Activated T-helper 1 cell treated with Interleukin-2 at 50 U/mL for 16 hours (primary cell): ENCODE measurements at places on chromosomes 1 and 21.

- no peak for DNase-seq
These were observed 58.9 kb downstream of the DDAH1 start for GRCh38 chr1:85406081-85406480.

DNA sequence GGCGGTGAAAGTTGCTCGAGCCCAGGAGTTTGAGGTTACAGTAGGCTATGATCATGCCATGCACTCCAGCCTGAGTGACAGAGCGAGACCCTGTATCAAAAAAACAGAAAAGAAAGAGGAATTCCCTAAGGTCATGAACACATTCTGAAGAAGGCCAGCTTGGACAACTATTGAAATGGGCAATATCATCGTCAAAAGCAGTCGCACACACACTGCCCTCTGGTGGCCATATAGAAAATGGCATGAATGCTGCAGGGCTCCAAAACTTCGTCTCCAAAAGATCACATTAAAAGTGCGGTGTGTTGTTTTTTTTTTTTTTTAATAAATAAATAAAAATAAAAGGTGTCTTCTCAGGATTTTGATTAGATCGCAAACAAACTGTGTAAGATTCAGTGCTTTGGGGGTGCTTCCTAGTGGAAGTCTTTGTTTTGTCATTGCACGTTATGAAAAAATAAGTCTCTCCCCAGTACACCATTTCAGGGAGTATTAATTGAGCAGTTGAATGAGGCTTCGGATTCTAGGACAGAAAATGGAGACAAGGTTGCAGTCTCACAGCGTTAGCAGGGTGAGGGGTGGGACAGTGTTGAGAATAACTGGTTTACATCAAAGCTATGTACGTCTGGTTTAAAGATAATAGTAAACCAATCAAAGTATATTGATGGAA, 87.5 kb upstream of the FMN2 start:
- no peak for DNase-seq

DNA sequence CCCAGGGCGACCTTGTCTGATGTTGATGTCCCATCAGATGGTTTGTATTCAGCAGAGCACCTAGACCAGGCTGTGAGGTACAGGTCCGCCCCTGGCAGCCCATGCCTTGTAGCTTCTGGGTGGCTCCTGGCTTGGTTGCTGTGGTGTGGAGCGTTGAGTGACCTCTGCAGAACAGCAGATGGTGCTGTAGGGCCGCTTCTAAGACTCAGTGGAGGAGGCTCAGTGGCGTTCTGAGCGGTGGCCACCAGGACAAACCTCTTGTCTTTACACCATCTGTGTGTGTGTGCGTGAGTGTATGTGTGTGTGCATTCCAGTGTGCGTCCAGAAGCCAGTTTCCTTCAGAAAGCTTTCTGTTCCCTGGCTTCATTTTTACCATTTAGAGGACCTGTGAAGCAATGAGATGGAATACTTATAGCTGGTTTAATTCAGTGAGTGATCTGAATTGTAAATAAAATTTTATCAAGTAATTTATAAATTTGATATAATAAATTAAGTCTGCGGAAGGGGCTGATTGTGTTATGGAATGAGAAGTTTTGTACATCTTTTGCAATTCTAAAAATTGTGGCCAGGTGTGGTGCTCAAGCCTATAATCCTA, 66.1 kb downstream of the ADARB1 start:
- peak; percentile 9 for DNase-seq

DNA sequence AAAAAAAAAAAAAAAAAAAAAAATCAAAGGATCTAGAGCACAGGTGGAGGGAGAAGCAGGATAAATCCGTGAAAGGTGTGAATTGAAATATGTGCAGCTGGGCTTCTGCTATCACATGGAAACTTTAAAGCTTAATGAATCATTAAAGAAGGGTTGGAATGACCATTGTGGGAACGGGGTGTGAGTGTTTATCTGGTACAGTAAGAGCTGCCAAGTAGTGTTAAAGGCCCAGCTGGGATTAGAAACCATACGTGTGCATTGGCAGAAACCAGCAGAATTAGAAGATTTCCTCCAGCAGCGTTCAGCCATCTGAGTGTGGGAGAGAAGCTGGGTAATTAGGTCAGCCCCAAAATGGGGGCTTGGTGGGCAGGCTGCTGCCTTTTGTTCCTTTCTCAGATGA, 13.5 kb downstream of the FALEC start:
- no peak for DNase-seq

GRCh38 chr1:108559215-108560186, at the start of gene EEIG2:
Gene EEIG2 (plus strand): TSS chr1:108560100. CDS start chr1:108560429, 329 bp downstream.
- peak; percentile 89 for DNase-seq

DNA sequence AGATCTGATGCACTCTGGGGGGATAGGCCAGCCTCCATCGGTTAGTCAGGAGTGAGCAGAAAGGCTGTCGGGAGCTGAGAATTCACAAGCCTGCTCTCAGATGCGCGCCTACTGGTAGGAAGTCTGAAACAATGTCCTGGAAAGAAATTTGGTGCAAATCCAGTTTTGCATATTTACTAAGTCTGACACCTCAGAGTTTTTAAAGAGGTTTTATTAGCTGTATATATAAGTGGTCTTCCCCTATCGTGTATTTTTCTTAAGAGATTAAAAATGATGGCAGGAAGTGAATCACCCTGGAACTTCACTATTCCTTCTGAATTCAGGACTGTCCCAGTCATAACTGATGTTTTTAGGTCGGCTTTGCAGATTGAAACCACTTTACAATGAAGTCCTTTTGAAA, 99.8 kb upstream of the C1orf105 start:
- no peak for DNase-seq

DNA sequence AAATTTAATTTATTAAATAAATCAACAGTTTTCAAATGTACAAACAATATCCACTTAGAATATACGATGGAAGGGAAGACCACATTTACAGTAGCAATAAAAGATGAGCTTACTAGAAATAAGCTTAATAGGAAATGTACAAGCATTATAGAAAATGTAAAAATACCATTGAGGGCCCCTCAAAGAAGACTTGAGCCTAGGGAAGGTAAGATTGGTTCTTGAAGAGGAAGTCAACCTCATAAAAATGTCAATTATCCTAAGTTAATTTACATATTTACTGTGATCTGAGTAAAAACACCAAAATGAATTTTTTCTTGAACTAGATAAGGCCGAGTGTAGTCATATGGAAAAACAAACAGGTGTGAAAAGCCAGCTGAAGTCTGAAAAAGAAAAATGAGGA, 39.7 kb upstream of the TRIM67 start:
- DNase-seq: no peak

- DNase-seq: no peak
These were observed at the start of gene SHC1 for GRCh38 chr1:154970631-154971340. Gene SHC1 (minus strand): TSS chr1:154970747. CDS start chr1:154970526, 221 bp downstream.

GRCh38 chr1:202584707-202585589, 125.3 kb downstream of the SYT2 start:
- no peak for DNase-seq

- DNase-seq: no peak
These were observed 11.9 kb upstream of the EDN2 start for GRCh38 chr1:41496080-41497055.

DNA sequence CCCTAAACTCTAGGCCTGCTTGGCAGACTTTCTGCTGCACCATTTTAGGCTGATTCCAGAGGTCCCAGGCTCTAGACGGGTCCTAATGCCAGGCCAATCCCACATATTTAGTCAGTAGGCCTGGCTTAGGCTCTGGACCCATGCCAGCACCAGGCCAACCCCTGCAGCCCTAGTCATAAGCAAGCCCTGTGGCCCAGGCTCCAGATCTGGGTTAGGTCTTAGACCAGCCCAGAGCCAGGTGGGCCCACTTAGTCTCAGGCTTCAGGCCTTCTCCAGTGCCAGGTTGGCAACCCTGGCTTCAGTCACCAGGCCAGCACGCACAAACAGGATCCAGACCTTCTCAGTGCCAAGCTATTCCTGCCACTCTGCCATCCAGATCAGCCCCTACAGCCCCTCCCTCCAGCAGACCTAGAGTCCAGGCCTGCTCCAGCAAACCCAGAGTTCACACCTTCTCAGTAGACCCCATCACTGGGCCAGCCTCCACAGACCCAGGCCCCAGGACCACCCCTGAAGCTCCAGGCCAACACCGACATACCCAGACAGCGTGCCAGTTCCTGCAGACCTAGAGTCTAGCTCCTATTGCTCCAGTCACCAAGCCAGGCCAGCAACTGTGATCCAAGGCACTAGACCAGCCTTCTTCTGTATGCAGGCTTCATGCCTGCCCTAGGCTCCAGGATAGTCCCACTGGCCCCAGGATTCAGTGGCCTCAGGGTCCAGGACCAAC, 467.6 kb downstream of the RWDD3 start:
- no peak for DNase-seq

GRCh38 chr1:21875621-21876063, 61.5 kb downstream of the HSPG2 start:
- DNase-seq: no peak

DNA sequence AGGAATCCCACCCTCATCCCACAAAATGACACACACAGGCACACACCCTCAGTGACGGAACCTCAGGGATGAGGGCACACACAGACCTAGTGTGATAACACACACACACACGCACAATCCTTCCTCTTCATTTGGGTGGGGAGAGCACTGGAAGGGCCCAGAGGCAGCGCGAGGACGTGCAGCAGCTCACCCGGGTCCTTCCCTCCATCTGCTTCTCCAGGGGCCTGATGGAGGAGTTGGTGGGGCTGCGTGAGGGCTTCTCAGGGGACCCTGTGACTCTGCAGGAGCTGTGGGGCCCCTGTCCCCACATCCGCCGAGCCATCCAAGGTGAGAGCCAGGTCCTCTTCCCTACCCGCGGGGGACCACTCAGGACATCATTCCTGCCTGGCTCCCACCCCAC, 557 bp downstream of the CLCNKA start:
- DNase-seq: no peak

GRCh38 chr1:172851077-172851476, 192.2 kb downstream of the FASLG start:
- DNase-seq: no peak

DNA sequence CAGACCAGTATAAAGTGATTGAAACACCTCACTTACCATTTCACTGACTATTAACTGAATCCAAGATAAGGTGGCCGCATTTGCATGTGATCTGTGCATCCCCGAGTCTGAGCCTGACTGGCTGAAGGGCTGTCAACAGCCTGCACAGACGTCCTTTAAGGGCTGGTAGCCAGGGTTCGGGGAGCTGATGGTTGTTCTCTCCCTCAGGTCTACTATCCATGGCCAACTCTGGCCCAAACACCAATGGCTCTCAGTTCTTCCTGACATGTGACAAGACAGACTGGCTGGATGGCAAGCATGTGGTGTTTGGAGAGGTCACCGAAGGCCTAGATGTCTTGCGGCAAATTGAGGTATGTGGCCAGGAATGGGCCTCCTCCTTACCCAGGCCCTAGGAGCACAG, 14.0 kb downstream of the PPIE start:
- no peak for DNase-seq

GRCh38 chr1:174160109-174160473, 771 bp downstream of the RABGAP1L start:
- peak; percentile 4 for DNase-seq

- no peak for DNase-seq
These were observed 568 bp downstream of the TRIM45 start for GRCh38 chr1:117120774-117121588.

DNA sequence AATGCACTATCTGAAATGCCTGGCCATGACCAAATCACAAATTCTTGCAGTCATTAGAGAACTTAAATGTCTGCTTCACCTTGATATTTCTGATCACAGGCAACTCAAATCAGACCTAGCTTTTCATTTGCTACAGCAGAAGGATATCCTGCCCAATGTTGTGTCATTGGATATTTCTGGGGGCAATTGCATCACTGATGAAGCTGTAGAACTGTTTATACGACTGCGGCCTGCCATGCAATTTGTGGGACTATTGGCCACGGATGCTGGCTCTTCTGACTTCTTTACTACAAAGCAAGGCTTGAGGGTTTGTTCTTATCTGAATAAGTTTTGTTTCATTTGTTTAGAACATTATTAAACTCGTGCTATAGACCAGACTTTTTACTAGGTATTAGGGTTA, 14.9 kb downstream of the ZYG11A start:
- DNase-seq: no peak

GRCh38 chr1:164794356-164794755, 235.4 kb downstream of the PBX1 start:
- DNase-seq: no peak

GRCh38 chr1:220335668-220336067, 63.4 kb upstream of the RAB3GAP2 start:
- no peak for DNase-seq

DNA sequence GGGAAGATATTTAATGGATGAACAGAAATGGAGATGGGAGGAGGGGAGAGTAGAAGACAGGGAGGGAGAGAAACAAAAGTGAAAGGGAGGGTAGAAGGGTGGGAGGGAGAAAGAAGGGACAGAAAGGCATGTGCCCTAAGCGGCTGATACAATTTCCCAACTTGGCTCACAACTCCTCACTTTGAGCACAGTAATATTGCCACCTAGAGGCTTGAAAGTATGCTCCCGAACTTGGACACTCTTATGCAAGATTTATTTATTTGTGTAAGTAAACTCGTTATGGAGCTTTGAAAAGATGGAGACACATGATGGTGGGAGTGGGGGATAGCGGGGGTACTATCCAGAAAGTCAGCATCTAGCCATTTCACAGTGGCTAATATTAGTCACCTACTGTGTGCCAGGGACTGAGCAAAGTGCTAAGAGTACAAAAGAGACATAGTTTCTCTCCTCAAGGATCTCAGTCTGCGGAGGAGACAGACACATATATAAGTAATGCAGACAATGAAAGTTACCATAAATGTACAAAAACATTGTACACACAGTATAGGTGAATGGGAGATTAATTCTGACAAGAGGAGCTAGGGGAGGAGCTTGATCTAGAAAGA, 189.7 kb downstream of the SEC16B start:
- DNase-seq: no peak
